Astrocyte of the hippocampus (primary cell): ENCODE measurements at places on chromosomes 16 and 17.

DNA sequence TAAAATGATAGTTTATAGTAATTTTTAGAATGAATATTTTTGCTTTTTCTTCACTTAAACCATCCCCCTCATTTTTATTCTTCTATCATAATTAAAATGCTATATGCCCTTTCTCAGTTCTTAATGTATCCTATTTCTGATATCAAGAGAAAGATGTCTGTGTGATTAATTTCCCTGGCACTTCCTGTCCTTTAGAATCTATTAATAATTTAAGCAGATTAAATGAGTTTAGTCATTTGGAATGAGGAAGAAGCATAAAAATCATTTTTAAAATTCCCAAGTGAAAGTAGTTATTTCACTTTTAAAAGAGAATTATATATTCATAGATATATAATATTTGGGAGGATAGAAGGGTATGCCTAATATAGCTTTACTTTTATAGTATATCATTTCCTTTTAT lies 27.8 kb upstream of the CDR2 start:
- no peak for DNase-seq

- no peak for DNase-seq
Observed at GRCh38 chr16:14196011-14196410, 124.9 kb downstream of the MRTFB start.

GRCh38 chr16:23852794-23853562 lies 17.2 kb downstream of the PRKCB start:
- no peak for DNase-seq

- DNase-seq = peak; percentile 76
Observed at GRCh38 chr17:63356337-63356757, 89.8 kb downstream of the CYB561 start.

DNA sequence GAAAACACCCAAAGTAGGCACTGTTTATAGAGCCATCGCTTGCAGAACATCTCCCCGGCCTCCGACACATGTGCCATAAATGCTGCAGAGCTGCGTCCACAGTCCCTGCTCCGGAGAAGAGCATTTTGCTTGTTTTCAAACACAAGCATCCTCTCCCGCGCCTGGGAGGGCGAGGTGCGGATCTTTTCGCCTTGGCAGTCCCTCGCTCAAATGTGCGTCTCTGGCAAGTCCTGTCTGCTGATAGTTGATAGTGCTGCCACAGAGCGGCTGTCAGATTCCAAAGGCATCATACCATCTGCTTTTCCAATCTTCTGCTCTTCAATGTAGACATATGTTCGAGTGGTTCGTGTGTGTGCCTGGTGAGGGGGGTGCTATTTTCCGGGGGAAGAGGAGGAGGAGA lies 603.7 kb downstream of the MAF start:
- no peak for DNase-seq

- peak; percentile 95 for DNase-seq
Observed at GRCh38 chr16:709566-710499, 4.2 kb upstream of the FBXL16 start.

GRCh38 chr17:35799942-35800341 lies 4.5 kb upstream of the MMP28 start:
- peak; percentile 95 for DNase-seq

DNA sequence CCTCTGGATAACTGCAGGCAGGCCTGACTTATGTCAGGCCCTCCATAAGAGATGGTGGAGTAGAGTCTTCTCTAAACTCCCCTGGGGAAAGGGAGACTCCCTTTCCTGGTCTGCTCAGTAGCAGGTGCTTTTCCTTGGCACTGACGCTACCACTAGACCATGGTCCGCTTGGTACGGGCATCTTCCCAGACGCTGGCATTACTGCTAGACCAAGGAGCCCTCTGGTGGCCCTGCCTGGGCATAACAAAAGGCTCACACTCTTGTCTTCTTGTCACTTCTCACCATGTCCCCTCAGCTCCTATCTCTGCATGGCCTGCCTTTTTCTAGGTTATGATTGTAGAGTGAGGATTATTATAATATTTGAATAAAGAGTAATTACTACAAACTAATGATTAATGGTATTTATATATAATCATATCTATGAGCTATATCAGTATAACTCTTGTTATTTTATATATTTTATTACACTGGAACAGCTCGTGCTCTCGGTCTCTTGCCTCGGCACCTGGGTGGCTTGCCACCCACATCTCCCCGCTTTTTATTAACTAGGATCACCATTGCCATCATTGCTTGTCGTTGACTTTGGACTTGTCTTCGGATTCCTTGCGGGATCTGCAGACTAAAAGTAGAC lies 59.8 kb upstream of the ARL4D start:
- peak; percentile 73 for DNase-seq

- peak; percentile 81 for DNase-seq
Observed at GRCh38 chr17:1203111-1203966, 23.6 kb upstream of the ABR start.

GRCh38 chr17:30995347-30995746 lies 24.5 kb downstream of the RNF135 start:
- no peak for DNase-seq
